ENCODE measurements at places on chromosomes 1 and 21.
A peak's percentile ranks its signal among the peaks of the same experiment; 100 is the strongest.

GRCh38 chr1:42973286-42973685, 14.6 kb upstream of the SLC2A1 start:
- no peak for DNase-seq

DNA sequence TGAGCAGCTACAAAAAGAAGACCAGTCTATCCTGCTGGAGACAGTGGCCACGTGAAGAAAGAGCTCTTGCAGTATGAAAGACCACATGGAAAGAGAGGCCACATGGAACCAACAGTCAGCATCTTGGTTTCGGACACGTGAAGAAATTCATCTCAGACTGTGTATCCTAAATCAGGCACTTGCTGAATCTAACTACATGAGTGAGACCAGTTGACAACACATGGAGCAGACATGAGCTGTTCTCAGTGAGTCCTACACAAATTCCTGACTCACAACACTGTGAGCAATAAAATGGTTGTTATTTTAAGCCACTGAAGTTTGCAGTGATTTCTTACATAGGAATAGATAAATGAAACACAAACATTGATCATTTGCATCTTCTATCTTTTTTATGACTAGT, 2.4 kb upstream of the TAF1A start:
- no peak for DNase-seq

- no peak for DNase-seq
Measured at GRCh38 chr1:224864006-224864405, 65.5 kb upstream of the DNAH14 start.

- DNase-seq, result no peak
Measured at GRCh38 chr1:233707153-233707879, 93.4 kb downstream of the KCNK1 start.

GRCh38 chr1:29832471-29832870, 596.1 kb downstream of the PTPRU start:
- no peak for DNase-seq

- DNase-seq, result no peak
Measured at GRCh38 chr1:35557118-35557610, at the start of gene KIAA0319L. TSS of gene KIAA0319L (minus strand) at chr1:35557403. CDS start at chr1:35554491, 2,912 bp downstream.

- DNase-seq, result no peak
Measured at GRCh38 chr1:201903135-201903534, 14.4 kb downstream of the SHISA4 start.

DNA sequence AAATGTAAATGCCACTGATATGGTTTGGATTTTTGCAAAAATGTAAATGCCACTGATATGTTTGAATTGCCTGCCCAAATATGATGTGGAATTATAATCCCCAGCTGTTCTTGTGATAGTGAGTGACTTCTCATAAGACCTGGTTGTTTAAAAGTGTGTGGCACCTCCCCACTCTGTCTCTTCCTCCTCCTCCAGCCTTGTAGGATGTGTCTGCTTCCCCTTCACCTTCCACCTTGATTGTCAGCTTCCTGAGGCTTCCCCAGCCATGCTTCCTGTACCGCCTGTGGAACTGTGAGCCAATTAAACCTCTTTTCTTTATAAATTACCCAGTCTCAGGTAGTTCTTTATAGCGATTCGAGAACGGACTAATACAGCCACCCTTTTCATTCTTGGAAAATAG, 1.3 kb upstream of the CCT8 start:
- no peak for DNase-seq

- no peak for DNase-seq
Measured at GRCh38 chr1:17550729-17551584, 11.5 kb downstream of the ARHGEF10L start.

DNA sequence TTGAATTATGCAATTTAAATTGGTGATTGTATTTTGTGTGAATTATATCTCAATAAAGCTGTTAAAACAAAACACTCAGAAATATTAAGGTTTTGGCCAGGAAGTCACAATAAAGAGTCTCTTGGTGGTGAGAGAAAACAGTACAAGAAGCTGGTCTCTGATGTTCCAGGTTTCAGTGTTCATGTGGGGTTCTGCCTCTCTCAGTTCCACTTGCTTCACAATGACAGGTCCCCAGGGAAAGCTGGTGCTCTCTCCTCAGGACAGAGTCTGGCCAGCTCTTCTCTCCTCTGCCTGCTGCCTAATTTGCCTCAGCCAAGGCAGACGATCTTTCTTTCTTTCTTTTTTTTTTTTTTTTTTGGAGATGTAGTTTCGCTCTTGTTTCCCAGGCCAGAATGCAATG, 342.9 kb upstream of the PLXNA2 start:
- DNase-seq, result no peak

DNA sequence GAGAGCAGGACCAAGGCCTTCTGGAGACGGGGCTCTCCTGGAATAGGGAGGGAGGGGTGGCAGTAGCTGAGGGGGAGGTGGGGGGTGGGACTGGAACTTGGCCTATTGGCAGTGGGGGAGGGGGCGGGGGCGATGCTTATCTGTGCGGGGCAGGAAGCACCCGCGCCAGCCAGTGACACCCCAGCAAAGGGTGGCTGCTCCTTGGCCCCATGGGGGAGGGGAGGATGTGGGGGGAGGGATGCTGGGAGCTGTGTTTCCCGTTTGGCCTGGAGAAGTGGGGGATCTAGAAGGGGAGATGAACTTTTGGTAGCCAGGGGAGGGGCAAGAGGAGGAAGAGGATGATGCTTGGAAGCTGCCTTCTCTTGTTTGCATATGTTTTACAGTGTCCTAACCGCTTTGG, 11.0 kb downstream of the ZBTB7B start:
- no peak for DNase-seq

DNA sequence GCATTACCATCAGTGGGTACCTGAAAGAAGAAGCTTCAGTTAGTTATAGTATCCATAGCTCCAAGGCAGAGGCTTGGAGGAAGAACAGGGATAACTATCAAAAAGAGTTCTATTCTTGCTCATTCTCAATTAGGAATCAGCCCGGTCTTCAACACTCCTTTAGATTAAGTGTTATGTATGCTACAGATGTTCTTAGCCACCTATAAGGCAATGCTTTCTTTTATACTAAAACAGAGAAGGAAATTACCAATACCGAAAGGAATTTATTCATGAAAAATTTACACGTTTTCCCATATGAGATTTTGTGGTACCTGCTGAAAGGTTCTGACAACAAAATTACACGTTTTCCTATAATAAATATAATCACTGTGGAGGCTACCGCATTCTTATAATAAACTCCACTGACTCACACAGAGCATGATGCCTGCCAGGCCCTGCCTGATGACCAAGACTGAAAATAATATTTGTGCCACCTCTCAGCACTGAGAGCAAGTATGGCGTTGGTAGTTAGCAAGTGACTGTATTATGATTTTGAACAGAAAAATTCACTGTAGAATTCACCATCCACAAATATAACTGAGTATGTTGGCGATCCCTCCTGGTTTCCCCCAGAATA, 58.3 kb downstream of the APP start:
- no peak for DNase-seq

GRCh38 chr1:1059494-1060280, 14.4 kb downstream of the RNF223 start:
- DNase-seq, result peak; percentile 92

DNA sequence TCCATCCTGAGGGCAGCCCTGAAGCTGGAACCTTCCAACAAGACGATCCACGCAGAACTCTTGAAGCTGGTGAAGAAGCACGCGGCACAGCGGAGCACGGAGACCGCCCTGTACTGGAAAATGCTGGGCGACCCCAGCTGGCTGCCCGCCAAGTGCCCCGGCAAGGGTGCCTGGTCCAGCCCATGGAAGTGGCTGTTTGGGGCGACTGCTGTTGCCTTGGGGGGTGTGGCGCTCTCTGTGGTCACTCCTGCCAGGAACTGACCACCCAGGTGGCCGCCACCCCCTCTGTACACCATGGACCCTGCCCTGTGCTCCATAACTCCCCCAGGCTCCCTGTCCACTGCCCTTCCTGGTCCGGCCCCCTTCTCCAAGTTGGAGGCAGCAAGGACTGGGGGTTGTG, 90.8 kb downstream of the PPP1R12B start:
- no peak for DNase-seq

DNA sequence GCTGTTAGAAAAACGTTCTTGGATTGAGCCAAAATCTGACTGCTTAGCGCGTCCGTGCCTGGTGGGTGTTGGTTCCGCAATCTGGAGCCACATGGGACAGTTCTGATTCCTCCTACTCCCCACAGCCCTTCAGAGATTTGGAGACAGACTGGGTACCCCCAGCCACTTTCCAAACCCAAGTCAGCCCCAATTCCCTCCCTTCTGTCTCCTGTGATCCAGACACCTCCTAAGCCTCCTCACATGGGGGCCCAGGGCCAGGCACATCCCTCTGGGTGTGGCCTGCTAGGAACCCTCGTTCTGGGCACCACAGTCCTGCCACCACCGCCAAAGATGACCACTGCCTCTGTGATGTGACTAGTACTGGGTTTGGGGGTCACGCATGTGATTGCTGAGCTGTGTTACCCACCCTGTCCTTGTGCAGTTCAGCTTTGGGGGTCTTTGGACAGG, 4.8 kb downstream of the PLA2G5 start:
- no peak for DNase-seq

- DNase-seq, result no peak
Measured at GRCh38 chr1:7159116-7159781, 374.0 kb downstream of the CAMTA1 start.

DNA sequence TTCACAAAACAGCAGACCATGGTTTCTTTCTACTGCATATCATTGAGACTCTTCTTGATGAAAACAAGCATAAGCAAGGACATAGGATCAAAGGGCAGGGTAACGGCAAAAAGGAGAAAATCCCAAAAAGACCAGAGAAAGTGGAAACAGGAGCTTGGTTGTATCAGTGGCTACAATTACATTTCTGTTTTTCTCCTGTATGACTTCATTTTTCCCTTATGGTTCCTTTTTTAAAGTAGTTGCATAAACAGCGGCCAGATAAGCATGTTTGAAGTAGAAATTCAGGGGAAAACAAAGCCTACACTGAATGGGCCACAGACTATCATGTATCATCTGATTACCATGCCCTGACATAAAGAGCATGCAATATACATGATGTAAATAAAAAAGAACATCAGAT, 4.6 kb downstream of the EGLN1 start:
- DNase-seq, result no peak

DNA sequence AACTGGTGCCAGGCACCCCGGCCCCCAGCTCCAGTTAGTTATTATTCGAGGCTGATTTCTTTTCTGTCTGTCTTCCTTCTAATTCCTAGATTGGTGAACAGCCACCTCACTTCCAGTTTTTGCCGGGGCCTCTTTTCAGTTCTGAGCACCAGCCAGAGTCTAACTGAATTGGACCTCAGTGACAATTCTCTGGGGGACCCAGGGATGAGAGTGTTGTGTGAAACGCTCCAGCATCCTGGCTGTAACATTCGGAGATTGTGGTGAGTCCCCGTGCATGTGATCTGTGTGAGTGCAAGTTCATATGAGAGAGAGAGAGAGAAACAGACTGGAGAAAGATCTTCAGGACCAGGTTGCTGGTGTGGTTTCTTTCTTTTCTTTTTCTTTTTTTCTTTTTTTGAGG, 13.5 kb downstream of the NLRP3 start:
- DNase-seq, result no peak

- no peak for DNase-seq
Measured at GRCh38 chr1:2233997-2234761, 6.1 kb downstream of the SKI start.

- DNase-seq, result no peak
Measured at GRCh38 chr1:209628618-209629299, 23.5 kb downstream of the LAMB3 start.

- DNase-seq, result no peak
Measured at GRCh38 chr1:24705260-24706073, 39.8 kb upstream of the CLIC4 start.

DNA sequence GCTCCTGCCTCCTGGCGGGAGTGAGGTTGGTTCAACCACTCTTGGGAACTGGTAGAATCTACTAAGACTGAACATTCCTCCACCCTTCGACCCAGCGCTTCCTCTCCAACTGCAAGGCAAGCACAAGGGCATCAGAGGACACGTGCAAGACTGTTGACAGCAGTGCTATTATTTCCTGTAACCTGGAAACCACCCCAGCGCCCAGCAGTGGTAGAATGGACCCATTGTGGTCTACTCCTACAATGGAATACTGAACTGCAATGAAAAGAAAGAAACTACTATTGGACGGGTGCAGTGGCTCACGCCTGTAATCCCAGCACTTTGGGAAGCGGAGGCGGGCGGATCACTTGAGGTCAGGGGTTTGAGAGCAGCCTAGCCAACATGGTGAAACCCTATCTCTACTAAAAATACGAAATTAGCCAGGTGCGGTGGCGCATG, 33.0 kb upstream of the TARDBP start:
- DNase-seq, result no peak

DNA sequence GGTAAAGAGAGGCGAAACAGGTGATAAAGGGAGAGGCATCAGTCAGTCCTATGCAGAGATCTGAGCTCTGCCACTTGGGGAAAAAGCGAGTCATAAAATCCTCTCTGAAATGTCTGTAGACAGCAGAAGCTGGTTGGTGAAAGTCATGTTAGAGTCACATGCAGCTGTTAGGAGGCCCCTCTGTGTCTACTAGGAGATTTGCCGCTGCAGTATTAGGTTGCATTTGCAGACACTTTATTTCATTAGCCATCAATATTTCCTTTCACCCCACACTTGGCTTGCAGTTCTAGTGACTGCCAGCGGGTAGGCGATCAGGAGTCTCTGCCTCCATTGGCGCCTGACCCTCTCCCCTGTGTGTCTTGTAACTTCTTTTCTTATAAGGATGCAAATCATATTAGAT, 16.2 kb downstream of the ATP1A4 start:
- DNase-seq, result no peak

DNA sequence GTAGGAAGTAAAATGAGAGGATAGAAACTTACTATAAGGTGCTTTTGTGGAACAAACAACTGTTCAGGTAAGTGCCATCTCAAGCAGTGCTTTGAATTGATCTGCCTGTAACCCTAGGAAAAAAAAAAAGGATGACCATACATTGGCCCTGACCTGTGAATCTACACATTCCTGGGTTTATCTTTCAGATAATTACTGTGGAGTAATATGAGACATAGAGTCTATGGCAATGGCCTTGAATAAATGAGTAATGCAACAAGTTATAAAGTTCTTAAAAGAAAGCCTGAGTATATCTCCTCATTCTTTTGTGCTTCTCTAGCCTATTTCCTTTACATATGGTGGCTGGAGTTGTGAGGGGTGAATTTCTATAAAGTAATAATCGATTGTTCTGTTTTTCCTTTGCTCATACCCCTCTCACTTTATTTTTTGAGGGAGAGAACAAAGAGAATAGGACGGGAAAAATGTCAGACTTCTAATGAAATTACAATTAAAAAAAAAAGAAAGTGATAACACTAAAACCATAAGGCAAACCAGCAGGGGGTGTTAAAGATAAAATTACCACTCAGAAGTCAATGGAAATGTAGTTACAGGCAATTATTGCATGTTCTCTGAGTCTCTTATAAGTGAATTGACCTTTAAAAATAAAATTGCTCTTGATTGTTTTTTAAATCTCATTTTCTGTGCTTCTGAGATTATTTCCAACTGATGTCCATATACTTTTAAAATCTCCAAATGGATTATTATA, 12.4 kb upstream of the ATP1A1 start:
- no peak for DNase-seq

Measured in stimulated activated CD4-positive, alpha-beta T cell treated with anti-CD3 and anti-CD28 coated beads, Interleukin-12 subunit alpha, Interleukin-12 subunit beta, amount 100 ng/mL, for 24 hours (primary cell).